IMR-90 (cell line): ENCODE measurements at places on chromosomes 1 and 21.
A peak's percentile ranks its signal among the peaks of the same experiment; 100 is the strongest.

GRCh38 chr1:151715726-151716404 is 738 bp downstream of the CELF3 start:
- DNase-seq = no peak

- no peak for DNase-seq
Observed at GRCh38 chr1:89261926-89262515, 10.6 kb downstream of the GBP5 start.

GRCh38 chr1:90488451-90488850 is 228.7 kb downstream of the BARHL2 start:
- peak; percentile 0 for DNase-seq

- DNase-seq = no peak
Observed at GRCh38 chr1:2076826-2077225, 26.6 kb downstream of the PRKCZ start.

DNA sequence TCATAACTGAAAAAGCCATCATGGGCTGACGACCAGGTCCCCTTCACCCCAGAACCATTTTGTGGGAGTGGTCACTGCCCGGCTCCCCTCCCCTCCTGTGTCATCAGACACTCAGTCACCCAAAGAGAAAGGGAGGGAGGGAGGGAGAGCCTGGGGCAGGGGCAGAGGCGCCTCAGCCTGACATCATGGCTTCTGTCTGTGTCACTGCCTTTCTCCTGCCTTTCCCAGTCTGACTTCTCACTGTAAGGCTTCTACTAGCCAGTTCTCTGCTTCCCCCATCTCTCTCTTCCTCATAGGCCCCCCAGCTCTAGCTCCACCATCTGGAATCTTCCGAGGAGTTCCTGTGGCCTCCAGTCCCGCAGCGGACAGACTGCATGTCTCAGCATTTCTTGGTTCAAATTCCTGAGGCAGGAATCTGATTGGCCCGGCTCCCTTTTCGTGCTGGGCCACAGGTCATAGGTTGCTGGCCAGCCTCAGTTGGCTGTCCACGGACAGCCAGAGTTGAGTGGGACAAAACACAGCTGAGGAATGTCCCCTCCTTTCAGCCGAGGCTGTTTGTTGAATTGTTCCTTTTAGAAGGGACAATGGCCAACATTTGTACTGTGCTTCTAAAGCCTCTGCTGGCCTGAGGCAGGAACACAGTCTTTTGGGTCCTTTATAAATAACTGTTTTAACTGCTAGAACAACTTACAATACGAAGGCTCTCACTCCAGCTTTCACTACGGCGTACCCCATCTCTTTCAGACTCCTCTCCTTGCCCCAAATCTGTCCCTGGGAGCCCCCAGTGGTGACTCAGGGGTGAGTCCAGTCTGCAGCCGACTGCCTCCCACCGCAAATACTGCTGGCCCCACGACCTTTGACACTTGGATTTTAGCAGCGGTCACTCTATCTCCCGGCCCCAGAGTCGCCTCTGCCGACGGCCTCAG is 18.7 kb upstream of the KANK4 start:
- no peak for DNase-seq

DNA sequence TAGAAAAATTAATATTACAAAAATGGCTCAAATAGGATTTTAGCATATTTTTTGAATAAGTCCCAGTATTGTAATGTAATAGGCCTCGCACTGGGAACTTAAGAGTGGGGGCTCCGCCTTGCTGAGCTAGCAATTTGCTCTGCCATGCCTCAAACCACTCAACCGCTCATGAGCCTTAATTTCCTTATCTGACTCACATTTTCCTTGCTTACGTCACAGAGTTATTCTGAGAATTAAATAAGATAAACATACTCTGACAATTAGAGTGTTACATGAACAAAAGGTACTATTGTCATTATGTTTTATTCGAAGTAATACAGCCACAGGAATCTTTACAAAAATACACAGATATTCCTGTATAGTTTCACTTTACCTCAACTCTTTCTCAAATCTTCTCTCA is 108.1 kb downstream of the SLC44A5 start:
- no peak for DNase-seq
